ENCODE measurements at places on chromosomes 7 and 10.

- no peak for DNase-seq
Observed at GRCh38 chr7:77827999-77828398, 29.4 kb downstream of the PHTF2 start.

DNA sequence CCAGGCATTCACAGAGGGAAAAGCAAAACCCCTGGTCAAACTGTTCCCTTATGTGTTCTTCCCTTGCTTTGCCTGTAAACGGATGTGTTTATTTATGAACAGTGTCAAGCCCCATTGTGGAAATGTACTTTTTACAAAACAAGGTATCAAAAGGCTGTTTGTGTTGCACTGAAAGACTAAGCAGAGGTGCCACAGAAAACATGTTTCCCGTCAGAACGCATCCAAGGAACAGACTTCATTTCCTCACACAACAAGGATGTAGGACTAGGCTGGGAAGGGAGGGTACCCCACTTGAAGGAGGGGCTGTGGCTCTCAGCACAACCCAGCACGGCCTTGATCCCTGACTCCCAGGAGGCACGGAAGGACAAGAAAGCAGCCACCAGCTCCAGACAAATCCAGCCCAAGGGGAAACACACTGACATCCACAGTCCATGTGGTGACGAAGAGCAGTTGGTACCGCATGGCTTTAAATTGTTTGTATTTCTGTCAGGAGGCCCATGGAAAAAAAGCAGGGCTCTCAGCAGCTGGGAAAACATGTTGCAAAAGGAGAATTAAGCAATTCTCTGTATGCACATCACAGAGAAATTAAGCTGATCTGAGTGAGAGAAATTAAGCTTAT lies 85.6 kb downstream of the RNF216 start:
- DNase-seq, result no peak

DNA sequence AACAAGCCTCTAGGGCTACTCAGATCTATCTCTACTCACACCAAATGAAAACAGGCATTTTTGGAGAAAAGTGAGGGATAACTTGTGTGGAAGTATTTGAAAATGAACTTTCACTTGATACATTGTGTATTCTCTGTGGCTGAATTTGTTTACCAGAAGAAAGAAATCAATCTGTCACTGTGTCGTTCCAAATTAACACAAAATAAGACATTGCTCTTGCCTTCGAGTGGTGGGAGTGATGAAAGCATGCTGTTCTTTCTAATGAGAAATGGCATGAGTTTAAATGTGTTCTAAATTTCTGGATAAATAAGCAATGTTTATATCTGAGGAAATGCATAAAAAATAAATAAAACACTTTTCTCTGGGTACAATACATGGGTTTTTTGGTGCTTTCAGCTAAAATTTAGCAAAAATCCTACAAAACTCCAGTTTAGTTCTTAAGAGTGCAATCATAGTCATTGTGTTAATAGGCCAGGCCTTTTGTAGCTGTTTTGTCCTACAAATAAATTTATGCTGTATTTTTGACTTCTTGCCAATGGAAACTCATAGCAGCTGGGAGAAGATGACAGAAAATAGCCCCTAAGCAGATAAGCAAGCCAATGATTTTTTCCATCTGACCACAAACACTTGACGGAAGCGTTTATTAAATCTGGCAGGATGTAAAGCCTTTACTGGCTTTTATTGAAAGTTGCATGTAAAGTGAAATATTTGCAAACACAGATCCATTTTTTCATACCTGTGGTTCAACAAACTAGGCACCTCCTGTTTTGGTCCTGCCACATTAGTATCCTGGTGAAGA lies 1064.1 kb upstream of the GHITM start:
- DNase-seq, result no peak

GRCh38 chr7:8408871-8409270 lies 24.5 kb upstream of the NXPH1 start:
- DNase-seq, result no peak

DNA sequence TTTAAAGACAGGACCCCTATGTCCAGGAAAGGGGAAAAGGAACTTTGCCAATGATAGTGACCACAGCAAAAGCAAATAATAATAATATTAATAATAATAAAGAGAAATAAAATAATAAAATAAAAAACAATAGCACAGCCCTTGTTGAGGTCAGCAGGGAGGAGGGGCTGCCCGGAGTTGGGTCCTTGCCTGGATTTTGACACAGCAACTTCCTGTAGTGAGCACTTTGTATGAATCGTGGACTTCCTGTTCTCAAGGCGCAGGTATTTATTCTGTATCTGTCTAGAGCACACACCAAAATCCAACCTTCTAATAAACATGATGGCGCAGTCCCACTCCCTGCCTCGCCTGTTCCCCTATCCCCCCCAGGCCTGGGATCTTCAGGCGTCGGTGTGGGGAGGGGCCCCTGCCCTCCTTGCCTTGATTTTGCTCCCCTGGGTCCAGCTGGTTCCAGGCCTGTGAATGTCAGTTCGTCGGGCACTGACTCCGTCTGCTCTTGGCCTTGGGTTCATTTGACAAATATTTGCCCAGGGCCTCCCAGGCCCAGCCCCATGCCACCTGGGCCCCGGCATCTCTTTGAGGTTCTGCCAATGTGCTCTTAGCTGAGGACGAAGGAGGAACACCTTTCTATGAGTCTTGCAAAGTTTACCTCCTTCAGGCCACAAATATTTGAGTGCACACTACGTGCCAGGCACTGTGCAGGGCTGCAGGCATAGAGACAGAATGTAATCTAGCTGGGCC lies 13.9 kb downstream of the TRIM8 start:
- DNase-seq, result no peak

Measured in 8988T (cell line).